ENCODE measurements at places on chromosomes 2 and 18. TPM values are rescaled to one million over a fixed set of nuclear protein-coding genes. Genes with fewer than 3 reads are reported as not detected.

DNA sequence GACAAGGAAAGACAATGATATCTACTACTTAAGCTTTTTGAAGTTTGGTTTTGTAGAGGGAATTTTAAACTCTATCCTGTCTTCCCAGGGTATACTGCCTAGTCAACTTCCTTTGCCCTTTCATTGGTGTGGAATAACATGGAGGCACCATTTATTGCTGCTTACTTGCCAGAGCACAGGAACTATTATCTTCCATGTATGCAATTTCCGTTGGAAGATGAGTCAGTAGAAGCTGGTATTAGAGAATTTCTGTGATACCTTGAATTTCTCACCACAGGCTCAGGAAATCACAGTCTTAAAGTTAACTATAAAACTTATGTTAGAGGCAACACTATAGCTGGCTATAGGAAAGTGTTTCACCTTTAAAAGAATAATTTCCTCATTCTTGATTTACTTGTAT is 40.9 kb upstream of the RGPD4 start:
- no peaks in the 10 kb centered on the region for H3K27me3 ChIP-seq
- no peaks in the 10 kb centered on the region for H3K4me1 ChIP-seq
- no peaks in the 10 kb centered on the region for H3K36me3 ChIP-seq
- no peak overlapping the region for H3K27ac ChIP-seq
- no peak overlapping the region for H3K4me3 ChIP-seq

GRCh38 chr2:109710505-109711229 is 83.4 kb upstream of the RGPD5 start:
- H3K27me3 ChIP-seq: no peaks in the 10 kb centered on the region
- no peak for DNase-seq
- H3K27ac ChIP-seq: no peak overlapping the region
- no peaks in the 10 kb centered on the region for H3K4me1 ChIP-seq
- H3K36me3 ChIP-seq: no peaks in the 10 kb centered on the region

GRCh38 chr2:240468303-240469238 is 33.1 kb downstream of the GPC1 start:
- no peak for DNase-seq
- no peaks in the 10 kb centered on the region for H3K4me1 ChIP-seq
- H3K27ac ChIP-seq: no peak overlapping the region
- H3K4me3 ChIP-seq: no peak overlapping the region
- H3K36me3 ChIP-seq: no peaks in the 10 kb centered on the region

GRCh38 chr2:219230059-219230540 is 494 bp downstream of the ANKZF1 start:
- peak overlapping the region; percentile 99 for H3K4me3 ChIP-seq
- peaks cover 8% of the 10 kb centered on the region for H3K4me1 ChIP-seq
- peak overlapping the region; percentile 90 for H3K27ac ChIP-seq
- H3K27me3 ChIP-seq: no peaks in the 10 kb centered on the region
- no peak for DNase-seq
- H3K36me3 ChIP-seq: peaks cover 8% of the 10 kb centered on the region

DNA sequence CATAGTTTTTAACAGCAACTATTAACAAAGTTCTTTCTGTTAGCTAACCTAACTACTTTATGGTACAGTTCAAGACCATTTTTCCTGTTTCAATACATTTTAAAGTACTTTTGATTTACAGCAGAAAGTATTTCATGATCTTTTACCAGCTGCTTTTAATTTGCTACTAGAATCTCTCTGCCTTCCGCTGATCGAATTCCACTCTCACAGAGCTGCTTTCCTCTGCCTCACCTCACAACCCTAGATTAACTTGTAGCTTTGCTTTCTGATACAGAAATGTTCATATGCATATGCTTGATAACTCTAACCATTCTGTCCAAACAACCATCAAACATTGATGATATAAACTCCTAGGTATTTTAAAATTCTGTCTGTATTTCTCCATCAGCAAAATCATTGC is 463.2 kb upstream of the ZEB2 start:
- H3K27ac ChIP-seq: no peak overlapping the region
- H3K27me3 ChIP-seq: no peaks in the 10 kb centered on the region
- H3K4me3 ChIP-seq: no peak overlapping the region
- no peak for DNase-seq
- no peaks in the 10 kb centered on the region for H3K4me1 ChIP-seq

GRCh38 chr18:74562131-74562730 is 27.9 kb downstream of the CNDP1 start:
- no peaks in the 10 kb centered on the region for H3K36me3 ChIP-seq
- H3K4me3 ChIP-seq: no peak overlapping the region
- no peaks in the 10 kb centered on the region for H3K4me1 ChIP-seq
- DNase-seq: no peak
- peaks cover 10% of the 10 kb centered on the region for H3K27me3 ChIP-seq
- no peak overlapping the region for H3K27ac ChIP-seq

DNA sequence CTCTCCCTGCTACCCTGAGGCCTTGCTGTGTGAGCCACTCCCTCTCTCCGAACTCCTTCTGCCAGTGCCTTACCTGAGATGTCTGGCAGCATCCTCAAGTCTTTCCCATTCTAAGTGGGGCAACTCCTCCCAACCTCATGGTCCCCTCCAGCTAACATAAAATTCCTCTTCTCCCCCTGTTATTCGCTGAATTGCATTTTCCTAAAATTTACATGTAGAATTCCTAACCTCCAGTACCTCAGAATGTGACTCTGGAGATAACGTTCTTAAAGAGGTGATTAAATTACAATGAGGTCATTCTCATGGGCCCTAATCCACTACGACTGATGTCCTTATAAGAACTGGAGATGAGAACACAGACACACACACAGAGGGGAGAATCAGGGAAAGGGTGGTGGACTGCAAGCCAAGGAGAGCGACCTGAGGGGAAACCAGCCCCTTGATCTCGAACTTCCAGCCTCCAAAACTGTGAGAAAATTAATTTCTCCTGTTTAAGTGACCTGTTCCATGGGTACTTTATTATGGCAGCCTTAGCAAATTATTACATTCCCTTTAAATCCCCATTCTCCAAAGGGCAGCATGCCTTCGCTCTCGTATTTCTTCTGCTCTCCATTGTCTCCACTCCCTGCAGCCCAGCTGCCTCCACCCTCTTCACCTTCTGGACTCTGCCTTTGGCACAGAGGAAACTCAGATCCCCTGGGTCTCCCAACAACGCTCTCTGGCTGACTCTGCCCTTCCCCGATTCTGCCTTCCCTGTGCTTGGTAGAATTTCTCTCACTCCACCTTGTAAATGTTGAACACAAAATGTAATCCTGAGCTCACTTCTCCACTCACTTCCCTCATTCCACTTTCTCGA is 70.5 kb downstream of the TGIF1 start:
- H3K4me1 ChIP-seq: 0 out of 2 replicates have a peak, but pooled peaks cover 6% of the 10 kb centered on the region
- H3K27ac ChIP-seq: peak overlapping the region; percentile 75
- H3K4me3 ChIP-seq: no peak overlapping the region
- DNase-seq: no peak
- H3K27me3 ChIP-seq: no peaks in the 10 kb centered on the region

DNA sequence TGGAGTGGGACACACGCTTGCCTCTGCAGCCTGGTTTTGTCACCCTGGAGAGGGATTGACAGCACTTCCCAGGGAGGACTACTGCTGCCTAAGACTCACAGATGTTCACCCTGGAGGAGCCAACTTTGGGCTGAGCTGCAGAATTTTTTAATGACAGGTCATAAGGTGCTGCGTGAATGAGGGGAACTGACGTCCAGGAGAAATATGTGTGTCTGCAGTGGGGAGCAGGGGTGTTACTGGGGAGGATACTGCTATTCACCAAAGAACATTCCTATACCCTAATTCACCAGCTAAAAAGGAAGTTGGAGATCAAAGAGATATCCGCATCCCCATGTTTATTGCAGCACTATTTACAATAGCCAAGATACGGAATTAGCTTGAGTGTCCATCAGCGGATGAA is 144.4 kb downstream of the MGAT5 start:
- H3K4me3 ChIP-seq: no peak overlapping the region
- H3K36me3 ChIP-seq: no peaks in the 10 kb centered on the region
- no peaks in the 10 kb centered on the region for H3K4me1 ChIP-seq
- H3K27me3 ChIP-seq: no peaks in the 10 kb centered on the region

- DNase-seq: no peak
- no peak overlapping the region for H3K27ac ChIP-seq
- H3K27me3 ChIP-seq: no peaks in the 10 kb centered on the region
- no peaks in the 10 kb centered on the region for H3K36me3 ChIP-seq
These were observed 110.9 kb downstream of the LYPD6 start for GRCh38 chr2:149441255-149441654.

GRCh38 chr2:32691678-32692077 is 63.8 kb downstream of the TTC27 start:
- no peak overlapping the region for H3K27ac ChIP-seq
- H3K27me3 ChIP-seq: no peaks in the 10 kb centered on the region
- no peak overlapping the region for H3K4me3 ChIP-seq
- no peaks in the 10 kb centered on the region for H3K4me1 ChIP-seq
- DNase-seq: no peak
- no peaks in the 10 kb centered on the region for H3K36me3 ChIP-seq

DNA sequence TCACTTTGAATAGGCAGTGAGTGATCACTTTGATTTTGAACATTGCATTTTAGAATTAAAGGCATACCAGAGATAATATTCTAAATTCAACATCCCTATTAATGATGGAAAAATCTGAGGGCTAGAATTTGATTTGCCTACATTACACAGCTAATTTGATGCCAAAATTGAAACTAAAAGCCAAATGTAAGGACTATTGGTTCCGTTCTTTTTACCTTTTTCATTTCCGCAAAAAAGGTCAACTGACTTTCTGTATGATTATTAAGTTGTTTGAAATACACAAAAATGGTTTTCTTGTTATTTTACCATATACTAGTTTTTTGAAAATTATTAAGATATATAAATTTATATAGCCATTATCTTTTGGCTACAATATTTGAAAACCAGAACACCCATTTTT is 117.5 kb downstream of the SCN3A start:
- no peaks in the 10 kb centered on the region for H3K27me3 ChIP-seq
- DNase-seq: no peak
- H3K4me1 ChIP-seq: no peaks in the 10 kb centered on the region
- no peak overlapping the region for H3K27ac ChIP-seq

GALNT13 gene
- not detected for total RNA-seq

LAMA3 gene
- total RNA-seq: 8.1 TPM

CCDC68 gene
- total RNA-seq: 0.41 TPM

TRAF3IP1 gene
- total RNA-seq: 23.4 TPM

SCYGR4 gene
- not detected for total RNA-seq

ZAP70 gene
- total RNA-seq: 0.54 TPM

ALPP gene
- 7.3 TPM for total RNA-seq

OTOS gene
- total RNA-seq: not detected

SERPINB2 gene
- not detected for total RNA-seq

HOXD4 gene
- total RNA-seq: 1.4 TPM

MARCO gene
- total RNA-seq: 0.26 TPM

REG1B gene
- 2.0 TPM for total RNA-seq

INO80C gene
- 25.8 TPM for total RNA-seq

Measured in Panc1 (cell line).